NCI-H1694 treated with DMSO at 0.1 percent for 48 hours (cell line): ENCODE measurements at places on chromosomes 13 and 19.
A peak's percentile ranks its signal among the peaks of the same experiment; 100 is the strongest.

- no peak for DNase-seq
These were observed 351.9 kb upstream of the MIR17HG start for GRCh38 chr13:90995614-90996013.

- DNase-seq: no peak
These were observed 41.5 kb downstream of the WDFY2 start for GRCh38 chr13:51625555-51626345.

DNA sequence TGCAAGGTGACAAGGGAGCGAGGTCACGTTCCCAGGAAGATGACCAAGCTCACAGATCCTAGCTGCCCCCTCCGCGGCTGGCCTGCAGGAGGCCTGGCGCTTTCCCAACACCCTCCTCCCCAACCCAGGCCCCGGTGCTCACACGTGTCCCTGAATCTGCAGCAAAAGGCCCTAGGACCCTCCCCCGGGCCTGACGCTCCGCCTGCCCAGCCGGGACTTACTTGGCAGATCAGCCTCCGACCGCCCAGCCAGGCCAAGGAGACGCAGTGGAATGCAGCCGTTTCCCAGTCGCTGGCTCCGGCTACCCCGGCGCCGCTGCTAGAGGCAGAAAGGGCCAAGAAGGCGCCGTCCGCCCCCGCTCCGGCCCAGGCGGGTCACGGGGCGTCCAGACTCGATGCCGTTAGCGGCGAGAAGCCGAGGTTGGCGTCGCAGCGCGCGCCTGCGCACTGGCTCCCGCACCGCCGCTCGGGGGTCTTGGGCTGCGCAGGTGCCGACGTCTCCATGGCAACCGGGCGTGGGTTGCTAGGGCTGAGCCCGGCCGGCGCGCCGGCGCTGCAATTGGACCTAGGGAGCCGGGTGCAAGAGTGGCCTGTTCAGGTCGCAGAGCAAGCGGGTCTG, at the start of gene PNMA8A:
Gene PNMA8A, minus strand, starts transcription at position 448 of the 618 bp plus-strand sequence. CDS start 528 bp downstream, outside the sequence.
- DNase-seq: peak; percentile 81

- no peak for DNase-seq
These were observed 4.3 kb downstream of the FOSB start for GRCh38 chr19:45471931-45472562.

- DNase-seq: no peak
These were observed 81.7 kb downstream of the ZNF429 start for GRCh38 chr19:21587117-21587461.

GRCh38 chr13:85411591-85411990, 387.6 kb downstream of the SLITRK6 start:
- DNase-seq: no peak

- DNase-seq: no peak
These were observed 242.6 kb downstream of the NDFIP2 start for GRCh38 chr13:79723519-79724024.

DNA sequence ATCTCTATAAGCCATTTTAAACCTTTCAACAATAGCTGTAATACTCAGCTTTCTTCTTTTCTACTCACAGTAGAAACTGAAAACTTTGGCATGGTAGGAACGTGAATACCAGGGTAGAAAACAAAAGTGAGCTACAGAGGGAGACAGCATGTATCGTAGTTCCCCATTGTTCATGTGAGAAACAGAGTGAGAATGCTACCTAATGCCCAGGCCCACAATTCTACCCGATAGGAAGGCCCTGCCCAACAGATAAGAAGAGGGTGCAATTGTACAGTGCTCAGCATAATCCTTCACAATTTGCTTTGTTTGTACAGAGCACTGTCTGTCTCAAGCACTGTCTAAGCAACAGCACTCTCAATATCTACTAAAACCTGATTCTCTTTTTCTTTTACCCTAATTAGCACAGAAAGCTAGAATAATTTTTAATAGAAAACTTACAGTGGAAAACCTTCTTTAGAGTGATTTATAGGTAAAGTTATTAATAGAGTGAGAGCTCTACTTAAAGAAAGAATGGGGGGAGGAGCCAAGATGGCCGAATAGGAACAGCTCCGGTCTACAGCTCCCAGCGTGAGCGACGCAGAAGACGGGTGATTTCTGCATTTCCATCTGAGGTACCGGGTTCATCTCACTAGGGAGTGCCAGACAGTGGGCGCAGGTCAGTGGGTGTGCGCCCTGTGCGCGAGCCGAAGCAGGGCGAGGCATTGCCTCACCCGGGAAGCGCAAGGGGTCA, 322.3 kb downstream of the EFNB2 start:
- DNase-seq: no peak

GRCh38 chr19:41531438-41532311, 44.3 kb upstream of the CEACAM21 start:
- DNase-seq: no peak

GRCh38 chr13:26255691-26256277, 1.9 kb downstream of the CDK8 start:
- peak; percentile 28 for DNase-seq

- no peak for DNase-seq
These were observed 41.9 kb downstream of the WTIP start for GRCh38 chr19:34523408-34523807.

GRCh38 chr13:33548069-33548468, 262.5 kb upstream of the STARD13 start:
- no peak for DNase-seq

DNA sequence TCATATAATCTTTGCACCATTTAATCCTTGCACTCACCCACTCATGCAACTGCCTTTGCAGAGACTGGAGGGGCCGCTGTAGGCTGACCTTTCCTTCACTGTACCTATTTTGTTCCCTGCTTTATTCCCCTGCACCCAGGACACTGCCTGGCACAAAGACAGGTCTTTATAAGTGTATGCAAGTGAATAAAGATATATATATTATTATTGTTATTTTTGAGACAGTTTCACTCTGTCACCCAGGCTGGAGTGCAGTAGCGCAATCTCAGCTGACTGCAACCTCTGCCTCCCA, 3.8 kb downstream of the ALOX5AP start:
- DNase-seq: no peak

GRCh38 chr13:113552786-113553434, 31.6 kb upstream of the TFDP1 start:
- no peak for DNase-seq

DNA sequence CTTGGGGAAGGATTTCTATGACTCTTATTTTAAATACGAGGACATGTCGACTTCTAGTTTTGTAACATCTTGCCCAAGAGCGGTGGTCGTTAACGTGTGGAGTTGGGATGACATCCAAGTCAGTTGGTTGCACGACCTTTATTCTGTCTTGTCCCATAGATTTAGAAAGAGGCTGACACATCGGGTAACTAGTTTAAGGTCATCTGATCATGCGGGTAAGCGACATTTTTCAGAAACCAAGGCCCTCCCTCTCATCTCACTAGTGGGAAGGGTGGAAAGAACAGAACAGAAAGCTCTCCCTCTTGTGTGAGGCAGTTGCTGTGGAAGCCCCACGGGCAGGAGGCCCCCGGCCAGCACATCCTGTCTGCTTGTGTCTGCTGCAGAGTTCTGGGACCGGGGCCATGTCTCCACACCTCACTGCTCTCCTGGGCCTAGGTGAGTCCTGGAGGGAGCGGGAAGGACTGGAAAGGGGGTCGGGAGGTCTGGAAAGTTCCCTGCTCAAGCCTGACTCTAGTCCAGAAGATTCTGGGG, at the start of gene LAIR2:
Gene LAIR2, plus strand, starts transcription at position 314 of the 531 bp plus-strand sequence. Its CDS starts 88 bp downstream, at position 402.
- DNase-seq: no peak

DNA sequence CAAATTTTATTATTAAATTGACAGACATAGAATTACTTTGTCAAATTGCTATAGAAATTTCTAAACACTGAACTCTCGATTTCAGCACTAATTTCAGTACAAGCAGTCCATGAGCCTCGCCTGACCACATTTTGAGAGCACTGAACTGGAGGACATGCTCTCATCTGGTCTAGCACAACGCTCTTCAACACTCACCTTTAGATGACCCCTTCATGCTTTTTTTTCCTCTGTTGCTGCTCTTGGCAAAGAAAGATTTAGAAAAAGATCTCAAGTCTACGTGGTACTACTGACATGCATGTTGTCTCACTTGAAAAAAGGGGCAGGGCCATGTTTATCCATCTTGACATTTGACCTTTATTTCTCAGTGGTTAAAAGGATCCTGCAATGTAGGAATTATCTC, 981.5 kb downstream of the DIAPH3 start:
- no peak for DNase-seq

DNA sequence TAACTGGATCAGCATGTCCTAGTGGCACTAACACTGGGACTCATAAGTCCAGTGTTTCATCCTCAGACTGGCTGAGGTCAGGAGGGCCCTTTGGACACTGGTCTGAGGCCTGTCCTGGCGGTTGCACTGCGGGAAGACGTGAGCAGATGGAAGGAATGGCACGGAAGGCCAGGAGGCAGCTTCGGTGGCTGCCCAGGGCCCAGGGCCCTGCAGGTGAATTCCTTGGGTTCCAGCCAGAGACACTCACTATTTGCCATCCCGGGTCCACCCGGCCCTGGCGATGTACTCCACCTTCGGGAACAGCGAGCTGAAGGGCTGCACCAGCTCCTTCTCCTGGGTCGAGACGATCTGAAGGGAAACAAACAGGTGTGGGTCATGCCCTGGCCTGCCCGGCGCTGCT, 26.3 kb downstream of the DPP9 start:
- DNase-seq: no peak

- no peak for DNase-seq
These were observed 13.8 kb downstream of the SPACA6 start for GRCh38 chr19:51706885-51707284.

DNA sequence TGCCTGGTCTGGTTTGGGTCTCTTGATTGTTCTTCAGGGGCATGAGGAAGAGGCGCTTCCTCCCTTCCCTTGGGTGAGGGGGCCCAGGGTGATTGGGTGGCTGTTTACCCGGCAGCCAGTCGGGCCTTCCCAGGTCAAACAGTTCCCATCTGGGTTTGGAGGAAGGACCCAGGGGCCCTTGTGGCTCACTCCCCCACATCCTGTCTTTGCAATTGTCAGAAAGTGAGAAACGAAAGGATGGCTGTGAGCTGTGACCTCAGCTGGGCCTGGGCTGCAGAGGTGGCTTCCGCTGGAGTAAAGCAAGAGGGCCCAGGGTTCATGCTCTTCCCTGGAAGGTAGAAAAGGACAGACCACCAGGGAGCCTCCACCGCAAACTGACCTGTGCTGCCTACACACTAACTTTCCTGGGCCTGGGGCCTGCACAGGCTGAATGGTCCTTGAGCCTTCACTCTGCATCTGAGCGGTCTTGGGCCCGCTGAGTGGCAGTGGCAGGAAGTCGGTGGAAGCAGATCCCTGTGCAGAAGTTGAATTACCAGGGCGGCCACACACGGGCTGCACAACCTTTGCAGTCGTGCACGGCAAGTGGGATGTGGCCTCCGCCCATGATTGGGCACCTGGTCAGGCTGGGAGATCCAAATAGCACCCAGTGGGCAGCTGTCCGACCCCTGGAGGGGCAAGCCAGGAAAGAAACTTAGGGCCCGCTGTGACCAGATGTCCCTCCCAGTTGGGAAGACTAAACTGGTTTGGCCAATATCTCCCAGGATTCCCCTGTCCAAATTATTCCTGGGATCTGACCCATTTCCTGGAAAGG, 5.3 kb upstream of the CD79A start:
- no peak for DNase-seq

DNA sequence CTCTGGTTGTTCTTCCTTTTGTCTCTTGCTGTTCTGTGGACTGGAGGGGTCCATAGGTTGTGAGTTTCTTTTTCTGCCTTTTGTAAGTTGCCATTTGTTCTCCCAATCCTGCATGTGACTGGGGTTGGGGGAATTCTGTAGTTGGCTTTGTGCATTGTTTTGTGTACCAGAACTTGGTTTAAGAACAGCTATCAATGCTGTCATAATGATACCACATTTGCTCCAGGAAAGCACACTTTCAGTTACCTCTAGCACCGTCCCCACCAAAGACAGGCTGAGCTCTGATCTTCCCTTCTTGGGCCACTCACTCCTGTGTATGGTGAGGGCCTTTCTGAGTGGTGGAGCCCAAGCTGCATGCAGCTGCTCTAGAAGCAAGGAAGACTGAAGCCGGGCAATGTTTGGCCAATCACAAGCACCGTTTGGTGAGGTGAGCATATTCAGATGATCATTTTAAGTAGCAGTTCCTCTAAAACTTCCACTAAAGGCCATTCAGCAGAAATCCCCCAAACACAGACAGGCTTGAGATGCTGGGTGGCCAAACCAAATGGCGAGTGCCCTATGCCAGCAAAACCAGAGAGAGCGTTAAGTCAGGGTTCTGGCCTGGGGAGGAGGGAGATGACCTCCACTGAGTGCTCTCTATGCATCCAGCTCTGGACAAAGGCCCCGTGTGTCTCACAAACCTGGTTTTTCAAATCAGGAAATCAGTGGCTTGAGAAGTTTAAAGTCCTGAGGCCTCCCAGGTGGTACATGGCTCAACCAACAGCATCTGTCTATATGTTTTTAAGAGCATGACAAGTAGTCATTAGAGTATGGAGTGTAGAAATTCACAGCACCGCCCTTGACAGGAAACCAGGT, 120.7 kb upstream of the SPATA13 start:
- no peak for DNase-seq

- no peak for DNase-seq
These were observed 109.9 kb downstream of the OLFM4 start for GRCh38 chr13:53138376-53139036.

- no peak for DNase-seq
These were observed 710.0 kb upstream of the ARGLU1 start for GRCh38 chr13:107277911-107278310.

GRCh38 chr13:103288114-103288513, 221.9 kb upstream of the SLC10A2 start:
- no peak for DNase-seq

DNA sequence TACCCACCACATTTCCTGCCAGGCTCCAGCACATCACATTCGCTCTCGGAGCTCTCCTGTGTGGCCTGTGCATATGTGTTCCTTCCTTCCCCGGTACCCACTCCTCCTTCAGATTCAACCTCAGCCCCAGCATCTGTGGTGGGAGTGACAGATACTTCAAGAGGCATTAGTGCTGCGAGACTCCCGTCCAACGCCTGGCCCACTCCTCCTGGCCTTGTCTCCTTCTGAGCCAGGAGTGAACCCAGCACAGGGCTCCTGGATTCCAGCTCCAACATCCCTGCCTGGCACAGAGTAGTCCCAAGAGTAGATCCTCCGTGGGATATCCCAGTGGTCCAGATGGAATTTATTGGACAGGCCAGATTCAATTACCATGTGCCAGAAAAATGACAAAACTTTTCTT, 55.9 kb downstream of the SACS start:
- no peak for DNase-seq

DNA sequence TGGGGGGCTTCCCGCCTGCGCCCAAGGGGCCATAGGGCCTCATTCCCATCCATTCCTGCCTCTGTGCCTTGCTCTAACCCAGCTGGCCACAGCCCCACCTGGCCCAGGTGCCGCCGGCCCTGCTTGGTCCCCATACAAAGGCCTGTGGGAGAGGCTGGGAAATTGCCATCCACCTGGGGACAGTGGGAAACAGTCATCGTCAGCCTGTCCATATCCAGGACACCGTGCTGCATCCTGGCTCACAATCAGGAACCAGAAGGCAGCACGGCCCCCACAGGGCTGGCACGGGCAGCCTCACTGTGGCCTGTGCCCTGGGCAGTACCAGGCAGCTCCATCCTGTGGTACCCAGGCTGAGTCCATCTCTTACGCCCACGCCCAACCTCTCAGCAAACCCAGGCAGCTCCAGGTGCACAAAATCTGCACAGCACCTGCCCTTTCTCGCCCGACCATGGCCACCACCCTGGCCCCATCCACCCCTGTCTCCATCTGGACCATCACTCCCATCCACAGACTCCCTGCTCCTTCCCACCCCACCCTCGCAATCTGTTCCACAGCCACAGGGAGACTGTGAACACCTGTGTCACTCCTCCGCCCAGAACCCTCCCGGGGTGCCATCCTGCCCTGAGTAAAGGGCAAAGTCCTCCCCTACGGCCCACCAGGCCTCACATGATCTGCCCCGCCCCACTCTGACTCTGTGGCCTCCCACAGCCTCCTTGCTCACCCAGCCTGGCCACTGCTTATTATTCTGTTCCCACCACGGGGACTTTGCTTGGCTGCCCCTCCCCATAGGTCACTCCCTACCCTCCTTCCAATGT, 21.1 kb upstream of the FBXO27 start:
- no peak for DNase-seq
